ENCODE measurements at places on chromosomes 4 and X.

GRCh38 chr4:169305173-169305572, 34.4 kb upstream of the SH3RF1 start:
- no peak for DNase-seq

DNA sequence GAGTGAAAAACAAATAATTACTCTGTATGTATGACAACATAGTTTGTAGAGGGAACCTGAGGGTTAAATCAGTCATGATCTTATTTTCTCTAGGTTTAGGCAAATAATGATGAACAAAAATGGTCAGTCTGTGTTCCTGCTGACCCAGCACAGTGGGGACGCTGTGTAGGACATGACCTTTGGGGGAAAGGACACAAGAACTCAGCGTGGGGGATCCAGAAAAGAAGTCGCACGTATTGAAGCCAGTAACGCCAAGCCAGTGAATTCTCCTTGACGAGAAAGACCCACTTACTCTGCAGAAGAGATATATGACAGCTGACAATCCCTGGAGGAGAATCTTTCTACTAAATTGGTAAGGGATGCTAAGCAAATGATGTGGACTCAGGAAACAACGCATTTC, 36.6 kb downstream of the HELT start:
- DNase-seq: no peak

- no peak for DNase-seq
These were observed 30.1 kb upstream of the SCOC start for GRCh38 chr4:140343303-140343702.

DNA sequence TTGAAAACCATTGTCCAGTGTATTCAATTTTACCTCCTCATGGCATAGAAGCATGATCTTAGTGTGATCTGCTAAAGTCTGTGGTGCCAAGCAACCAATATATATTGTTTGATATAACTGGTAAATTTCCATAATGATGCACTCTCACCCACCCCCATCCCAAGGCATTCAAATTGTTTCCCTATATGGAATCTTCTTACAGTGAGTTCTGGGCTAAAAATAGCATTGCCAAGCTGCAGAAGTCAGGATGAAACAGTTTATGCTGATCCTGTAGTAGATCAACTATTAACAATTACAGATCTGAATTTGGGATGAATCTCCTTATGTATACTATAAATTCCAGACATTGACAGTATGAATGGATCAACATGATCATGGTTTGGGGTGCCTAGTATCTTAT, 20.9 kb downstream of the FGF13 start:
- no peak for DNase-seq

DNA sequence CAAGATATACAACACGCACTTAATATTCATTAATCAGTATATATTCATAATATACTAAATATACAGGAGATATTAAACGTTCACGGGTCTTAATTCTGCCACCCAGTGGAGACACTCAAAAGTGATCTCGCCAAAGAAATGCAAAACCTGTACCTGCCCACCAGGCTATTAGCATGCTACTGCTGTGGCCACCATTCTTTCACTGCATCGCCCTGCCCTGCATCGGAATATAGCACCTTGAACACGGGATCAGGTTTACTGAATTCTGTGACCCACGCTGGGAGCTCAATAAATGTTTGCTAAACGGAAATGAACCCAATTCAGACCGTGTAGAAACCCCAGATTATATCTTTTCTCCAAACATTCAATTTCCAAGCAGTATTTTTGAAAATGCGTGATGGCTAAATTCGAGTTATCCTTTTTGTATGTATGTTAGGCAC, 840 bp upstream of the CLCN3 start:
- peak; percentile 68 for DNase-seq

GRCh38 chr4:105634402-105635080, 73.9 kb downstream of the INTS12 start:
- no peak for DNase-seq

DNA sequence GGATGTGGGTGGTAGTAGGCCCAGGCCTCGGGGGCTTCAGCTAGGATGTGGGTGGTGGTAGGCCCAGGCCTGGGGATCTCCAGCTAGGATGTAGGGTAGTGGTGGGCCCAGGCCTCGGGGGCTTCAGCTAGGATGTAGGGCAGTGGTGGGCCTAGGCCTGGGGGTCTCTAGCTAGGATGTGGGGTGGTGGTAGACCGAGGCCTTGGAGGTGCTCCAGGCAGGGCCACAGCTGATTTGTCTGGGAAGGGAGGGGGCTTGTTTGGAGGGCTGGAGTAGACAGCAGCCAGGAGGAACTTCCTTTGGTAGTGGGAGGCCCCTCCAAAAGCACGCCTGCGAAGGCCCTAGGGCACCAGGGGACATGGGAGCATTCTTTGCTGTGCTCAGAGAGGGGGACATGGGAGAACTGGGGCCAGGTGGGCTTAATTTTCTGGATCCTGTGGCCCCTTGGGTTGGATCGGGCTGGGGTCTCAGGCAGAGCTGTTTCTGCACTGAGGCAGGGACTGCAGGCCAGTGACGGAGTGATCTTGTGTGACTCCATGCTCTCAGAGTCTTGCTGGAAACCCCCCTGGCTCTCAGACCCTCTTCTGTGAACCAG, 3.3 kb upstream of the SPON2 start:
- no peak for DNase-seq

DNA sequence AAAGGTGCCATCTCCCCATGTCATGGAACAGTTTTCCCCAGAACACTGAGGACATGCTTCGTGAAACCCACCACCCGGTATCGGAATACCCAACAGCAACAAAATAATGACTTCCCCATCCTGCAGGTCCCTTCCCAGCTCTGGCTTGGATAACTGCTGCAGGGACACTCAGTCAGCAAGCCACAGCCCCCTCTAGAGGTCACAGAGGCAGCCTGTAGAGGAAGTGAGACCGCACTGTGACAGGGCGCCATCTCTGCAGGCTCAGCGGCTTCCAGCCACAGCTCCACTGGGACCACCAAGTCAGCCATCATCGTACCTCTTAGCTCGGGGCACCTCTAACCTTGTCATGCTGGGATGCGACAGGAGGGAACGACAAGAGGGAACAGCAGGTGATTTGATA, 315.9 kb downstream of the LDB2 start:
- no peak for DNase-seq

GRCh38 chr4:66372706-66373105, 702.4 kb upstream of the EPHA5 start:
- no peak for DNase-seq

- no peak for DNase-seq
These were observed 1312.6 kb downstream of the PCDH18 start for GRCh38 chr4:136219592-136220125.

- no peak for DNase-seq
These were observed 70.6 kb downstream of the GPAT3 start for GRCh38 chr4:83606460-83606859.

- DNase-seq: no peak
These were observed 5.4 kb upstream of the DUSP9 start for GRCh38 chrX:153641627-153642026.

- DNase-seq: no peak
These were observed 732 bp upstream of the ADRA2C start for GRCh38 chr4:3765271-3766035.

DNA sequence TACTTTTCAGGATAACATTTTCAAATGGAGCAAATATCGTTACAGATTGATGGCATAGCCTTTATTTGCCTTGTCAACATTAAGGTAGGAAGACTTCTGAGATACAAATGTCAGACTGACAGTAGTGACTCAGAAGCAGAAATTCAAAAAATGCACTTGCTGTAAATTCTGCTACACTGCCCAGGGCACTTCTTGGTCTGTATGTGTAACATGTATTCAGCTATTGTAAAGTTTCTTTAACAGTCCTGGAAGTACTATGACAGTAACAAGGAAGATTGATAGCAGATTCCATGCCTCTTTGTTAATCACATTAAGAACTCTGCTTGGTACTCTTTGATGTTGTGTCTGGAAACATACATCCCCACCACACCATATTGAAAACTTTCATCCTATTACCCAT, 69.6 kb upstream of the PCDH18 start:
- DNase-seq: no peak

GRCh38 chr4:60682901-60683300, 517.2 kb upstream of the ADGRL3 start:
- DNase-seq: no peak

- no peak for DNase-seq
These were observed 365.4 kb downstream of the PDHA2 start for GRCh38 chr4:96205143-96205936.

DNA sequence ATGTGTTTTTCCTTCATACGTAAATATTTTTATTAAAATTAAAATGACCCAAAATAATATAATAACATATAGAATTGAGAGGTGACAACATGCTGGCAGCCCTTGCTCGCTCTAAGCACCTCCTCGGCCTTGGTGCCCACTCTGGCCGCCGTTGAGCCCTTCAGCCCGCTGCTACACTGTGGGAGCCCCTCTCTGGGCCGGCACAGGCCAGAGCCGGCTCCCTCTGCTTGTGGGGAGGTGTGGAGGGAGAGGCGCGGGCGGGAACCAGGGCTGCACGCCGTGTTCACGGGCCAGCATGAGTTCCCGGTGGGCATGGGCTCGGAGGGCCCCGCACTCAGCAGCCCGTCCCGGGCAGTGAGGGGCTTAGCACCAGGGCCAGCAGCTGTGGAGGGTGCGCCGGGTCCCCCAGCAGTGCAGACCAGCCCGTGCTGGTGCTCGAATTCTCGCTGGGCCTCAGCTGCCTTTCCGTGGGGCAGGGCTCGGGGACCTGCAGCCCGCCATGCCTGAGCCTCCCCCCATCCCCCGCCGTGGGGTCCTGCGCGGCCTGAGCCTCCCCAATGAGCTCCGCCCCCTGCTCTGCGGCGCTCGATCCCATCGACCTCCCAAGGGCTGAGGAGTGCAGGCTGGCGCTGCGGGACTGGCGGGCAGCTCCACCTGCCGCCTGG, 222.3 kb downstream of the PTTG2 start:
- no peak for DNase-seq

- no peak for DNase-seq
These were observed 18.9 kb upstream of the HERC3 start for GRCh38 chr4:88573276-88573980.

DNA sequence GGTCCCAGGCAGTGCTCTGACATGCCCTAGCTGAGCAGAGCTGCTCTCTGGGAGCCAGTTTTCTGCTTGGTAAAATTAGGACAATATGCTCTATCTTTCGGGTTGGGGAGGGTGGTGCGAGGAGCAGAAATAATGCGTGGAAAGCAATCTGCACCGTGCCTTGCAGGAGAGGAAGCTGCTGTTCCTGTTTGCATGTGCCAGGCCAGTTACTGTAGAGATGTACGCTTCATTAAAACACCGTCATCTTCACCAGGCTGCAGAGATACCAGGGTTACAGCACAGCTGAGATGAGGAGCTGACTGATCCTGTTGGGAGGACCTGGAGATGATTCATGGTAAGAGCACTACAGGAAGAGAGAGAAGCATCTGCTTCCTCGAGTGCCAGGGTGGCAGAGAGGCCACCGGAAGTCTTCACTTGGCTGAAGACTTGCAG, 29.5 kb upstream of the IRF2 start:
- DNase-seq: no peak

Measured in midbrain (tissue), 1 donor.